NCI-H748 treated with DMSO at 0.1 percent for 48 hours (cell line): ENCODE measurements at places on chromosomes 1 and 21.

GRCh38 chr1:155622191-155622590 lies 12.2 kb downstream of the MSTO1 start:
- no peak for DNase-seq

GRCh38 chr1:205225901-205226765 lies 1.6 kb upstream of the TMCC2 start:
- no peak for DNase-seq

DNA sequence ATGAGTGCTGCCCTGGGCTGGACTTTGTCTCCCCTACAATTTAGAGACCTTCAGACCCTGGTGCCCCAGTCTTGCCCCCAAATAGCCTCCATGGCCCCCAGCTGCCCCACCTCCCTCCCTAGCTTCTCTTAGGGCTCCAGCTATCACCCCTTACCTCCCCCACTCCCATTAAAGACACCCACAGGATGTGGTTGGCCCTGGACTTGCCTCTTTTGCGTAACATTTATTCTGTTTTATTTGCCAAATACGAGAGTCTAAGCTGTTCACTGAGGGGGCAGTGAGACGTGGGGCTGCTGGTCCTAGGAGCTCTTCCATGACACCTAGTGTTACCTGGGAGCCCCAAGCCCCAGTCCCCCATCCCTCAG lies 4.5 kb downstream of the ZC3H12A start:
- DNase-seq: no peak

DNA sequence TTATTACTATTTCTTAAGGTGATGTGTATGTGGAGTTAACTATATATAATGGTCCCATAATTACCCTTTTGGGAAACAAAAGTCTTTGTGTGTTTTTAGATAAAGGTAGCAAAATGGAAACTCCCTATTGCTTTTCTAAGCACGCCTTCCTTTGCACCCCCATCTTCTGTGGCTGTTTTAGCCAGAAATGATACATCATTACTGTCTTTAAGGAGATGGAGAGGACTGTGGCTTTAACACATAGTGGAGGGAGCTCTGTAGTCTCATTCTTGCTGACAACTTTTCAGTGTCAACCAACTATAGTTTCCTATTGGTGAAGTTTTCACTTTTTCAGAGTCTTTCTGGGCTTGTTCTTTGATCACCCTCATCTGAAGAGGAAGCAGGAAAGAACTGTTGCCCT lies 1.0 kb downstream of the APOBEC4 start:
- no peak for DNase-seq

GRCh38 chr1:38138498-38139233 lies 92.1 kb upstream of the POU3F1 start:
- DNase-seq: no peak

DNA sequence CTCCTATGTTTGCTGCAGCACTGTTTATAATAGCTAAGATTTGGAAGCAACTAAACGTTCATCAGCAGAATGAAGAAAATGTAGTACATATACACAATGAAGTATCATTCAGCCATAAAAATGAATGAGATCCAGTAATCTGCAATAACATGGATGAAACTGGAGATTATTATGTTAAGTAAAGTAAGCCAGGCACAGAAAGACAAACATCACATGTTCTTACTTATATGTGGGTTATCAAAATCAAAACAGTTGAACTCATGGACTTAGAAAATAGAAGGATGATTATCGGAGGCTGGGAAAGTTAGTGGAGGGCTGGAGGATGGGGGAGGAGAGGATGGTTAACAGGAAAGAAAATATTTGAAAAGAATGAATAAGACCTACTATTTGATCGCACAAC lies 1017.6 kb downstream of the KCNT2 start:
- peak; percentile 65 for DNase-seq

- DNase-seq: no peak
Observed at GRCh38 chr1:153800516-153800915, 25.3 kb downstream of the SLC27A3 start.

DNA sequence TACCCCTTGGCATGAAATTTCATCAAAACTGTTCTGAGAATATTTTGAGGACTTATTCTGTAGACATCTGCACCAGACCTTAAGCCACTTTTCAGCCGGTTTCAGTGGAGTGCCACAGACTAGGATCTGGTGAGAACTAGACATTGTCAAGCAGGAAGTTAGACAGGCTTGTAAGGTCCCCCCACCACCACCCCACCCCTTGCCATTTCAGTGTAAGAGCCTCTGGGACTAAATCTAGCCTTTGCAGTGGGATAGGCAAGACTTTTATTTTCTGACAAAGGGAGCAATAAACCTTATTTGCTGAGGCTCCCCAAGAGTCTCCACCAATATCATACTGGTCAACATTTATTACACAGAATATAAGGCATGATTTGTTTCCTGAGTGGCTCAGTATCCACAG lies 77.9 kb upstream of the EXO1 start:
- DNase-seq: no peak

- peak; percentile 21 for DNase-seq
Observed at GRCh38 chr1:94873520-94874351, 53.2 kb downstream of the CNN3 start.

GRCh38 chr1:180043785-180044184 lies 89.2 kb downstream of the CEP350 start:
- DNase-seq: no peak

GRCh38 chr1:94754570-94754969 lies 65.6 kb upstream of the SLC44A3 start:
- DNase-seq: no peak

DNA sequence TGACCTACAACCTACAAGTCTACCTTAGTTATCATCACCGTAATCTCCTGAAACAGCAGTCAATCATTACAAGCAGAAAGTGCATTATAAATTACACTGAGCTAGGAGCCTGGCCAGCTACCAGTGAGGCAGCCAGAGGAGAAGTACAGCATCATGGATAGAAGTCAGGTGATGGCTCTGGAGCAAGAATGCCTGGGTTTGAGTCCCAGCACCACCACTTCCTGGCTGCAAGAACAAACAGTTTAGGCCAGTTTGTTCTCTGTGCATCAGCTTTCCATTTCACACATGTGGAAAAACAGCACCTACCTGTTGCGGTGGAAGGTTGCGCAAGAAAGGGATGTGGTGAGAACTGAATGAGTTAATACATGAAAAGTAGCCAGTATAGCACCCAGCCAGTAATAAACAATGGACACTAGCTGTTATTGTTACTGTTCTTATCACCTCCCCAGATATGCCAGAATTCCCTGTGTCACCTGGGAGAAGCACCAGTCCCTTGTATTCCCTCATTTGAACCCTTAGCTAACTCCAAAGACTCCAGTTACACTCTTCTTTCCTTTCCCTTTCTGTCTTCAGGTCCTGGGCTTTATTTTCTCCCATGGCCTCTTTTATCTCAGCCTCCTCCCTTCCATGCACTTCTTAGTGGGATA lies 9.0 kb downstream of the CREG1 start:
- DNase-seq: no peak

DNA sequence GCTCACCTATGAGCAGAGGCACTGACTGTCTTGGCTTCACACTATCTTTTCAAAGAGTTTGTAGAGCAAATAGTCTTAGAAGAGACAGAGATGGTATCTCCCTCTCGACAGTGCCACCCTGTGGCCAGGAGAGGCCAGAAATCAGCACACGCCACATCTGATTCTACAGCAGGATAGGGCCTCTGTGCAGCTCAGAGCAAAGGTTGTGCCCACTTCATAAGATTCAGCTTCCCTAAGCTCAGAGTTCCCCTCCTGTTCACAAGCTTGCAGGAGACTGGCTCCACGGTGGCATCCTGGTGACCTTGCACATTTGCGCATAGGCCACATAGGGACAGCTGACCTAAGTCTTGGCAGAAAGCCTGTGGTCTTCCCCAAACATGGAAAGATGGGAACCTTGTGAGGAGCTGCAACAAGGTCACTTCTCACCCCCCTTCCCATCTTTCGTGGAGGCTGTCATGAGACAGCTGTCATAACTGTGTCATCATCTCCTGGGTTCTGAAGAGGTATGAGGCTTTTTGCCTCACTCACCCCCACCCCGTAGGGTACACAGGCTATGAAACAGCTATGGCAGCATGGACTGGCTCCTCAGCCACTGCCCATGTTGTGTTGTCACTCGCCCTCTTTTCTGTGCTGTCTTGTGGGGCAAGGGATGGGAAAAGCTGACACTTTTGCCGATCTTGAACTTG lies 3.0 kb downstream of the ITLN2 start:
- DNase-seq: peak; percentile 9

DNA sequence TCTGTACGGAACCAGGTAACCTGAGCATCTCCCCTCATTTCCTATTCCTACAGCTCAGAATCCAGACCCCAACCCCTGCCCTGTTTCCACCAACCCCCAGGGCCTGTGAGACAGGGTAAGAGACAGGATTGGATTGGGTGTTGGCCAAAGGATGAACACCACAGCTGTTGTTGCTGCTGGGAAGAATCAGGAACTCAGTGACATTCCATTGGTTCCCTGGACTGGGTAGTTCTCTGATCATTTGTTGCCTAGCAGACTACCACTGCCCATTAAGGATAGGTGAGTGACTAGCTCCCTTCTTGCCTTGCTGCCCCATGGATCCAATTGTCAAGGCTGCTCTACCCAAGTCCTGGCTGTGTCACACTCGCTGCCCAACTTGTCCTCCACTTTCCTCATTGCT lies 10.0 kb downstream of the NCSTN start:
- DNase-seq: no peak
